ENCODE measurements at places on chromosomes 4 and X. TPM values are rescaled to one million over a fixed set of nuclear protein-coding genes. Genes with fewer than 3 reads are reported as not detected.

MYOZ2 gene
- total RNA-seq, result not detected

NSG1 gene
- 50.9 TPM for total RNA-seq

RPL39 gene
- 3,854 TPM for total RNA-seq

USP17L18 gene
- not detected for total RNA-seq

SSX1 gene
- total RNA-seq, result not detected
